ENCODE measurements at places on chromosomes 4 and X.
A peak's percentile ranks its signal among the peaks of the same experiment; 100 is the strongest.

DNA sequence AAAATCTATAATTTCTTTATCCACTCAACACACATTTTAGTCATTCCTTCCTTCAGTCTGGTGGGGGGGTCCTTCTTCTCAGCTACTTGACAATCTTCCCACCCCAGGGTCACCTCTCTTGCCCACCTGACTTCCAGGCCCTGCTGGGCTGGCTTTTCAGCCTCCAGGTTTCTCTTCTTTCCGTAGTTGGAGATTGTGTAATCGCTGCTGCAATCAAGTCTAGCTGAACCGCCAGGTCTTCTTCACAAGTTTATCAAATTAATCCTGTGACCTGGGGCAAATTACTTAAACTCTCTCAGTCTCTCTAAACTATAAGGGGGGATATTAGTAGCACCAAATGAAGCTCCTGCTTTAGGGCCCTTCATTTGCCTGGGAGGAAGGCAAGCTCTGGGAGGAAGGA lies 102.9 kb upstream of the TNIP3 start:
- no peak for DNase-seq

- no peak for DNase-seq
Observed at GRCh38 chrX:139026811-139027210, 315.3 kb upstream of the FGF13 start.

GRCh38 chrX:153762626-153763173 lies 1.3 kb upstream of the PLXNB3 start:
- DNase-seq = no peak

GRCh38 chr4:38625508-38625907 lies 38.5 kb upstream of the KLF3 start:
- DNase-seq = no peak

DNA sequence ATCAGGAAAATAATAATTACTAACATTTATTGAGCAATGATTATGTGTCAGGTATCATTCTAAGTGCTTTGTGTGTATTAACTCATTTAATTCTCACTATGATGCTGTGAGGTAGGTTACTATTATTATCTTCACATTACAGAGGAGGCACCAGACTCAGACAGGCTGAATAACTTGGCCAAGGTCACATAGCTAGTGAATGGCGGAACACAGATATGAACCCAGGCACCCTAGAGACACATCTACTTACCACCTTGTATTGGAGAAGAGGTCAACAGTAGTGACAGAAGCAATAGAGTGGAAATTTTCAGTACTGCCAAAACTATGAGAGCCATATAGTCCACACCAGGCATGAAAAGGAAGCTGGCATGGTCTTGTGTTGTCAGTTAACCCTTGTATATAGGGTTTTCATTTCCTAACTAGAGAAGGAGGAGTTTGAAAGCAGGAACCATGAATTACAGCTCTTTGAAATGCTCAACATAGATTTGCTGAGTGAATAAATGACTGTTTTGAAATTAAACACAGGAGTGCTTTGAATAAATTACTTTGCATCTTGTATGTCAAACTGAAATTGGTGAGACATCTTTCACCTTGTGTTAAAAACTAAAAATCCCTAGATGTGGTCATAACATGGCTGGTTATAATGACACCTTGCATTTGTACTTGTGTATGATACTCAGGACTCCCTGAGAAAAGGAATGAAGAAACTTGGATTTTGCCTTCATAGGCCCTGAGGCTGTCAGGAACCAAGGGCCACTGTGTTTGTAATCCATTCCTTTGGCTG lies 71.8 kb downstream of the RTL9 start:
- no peak for DNase-seq

DNA sequence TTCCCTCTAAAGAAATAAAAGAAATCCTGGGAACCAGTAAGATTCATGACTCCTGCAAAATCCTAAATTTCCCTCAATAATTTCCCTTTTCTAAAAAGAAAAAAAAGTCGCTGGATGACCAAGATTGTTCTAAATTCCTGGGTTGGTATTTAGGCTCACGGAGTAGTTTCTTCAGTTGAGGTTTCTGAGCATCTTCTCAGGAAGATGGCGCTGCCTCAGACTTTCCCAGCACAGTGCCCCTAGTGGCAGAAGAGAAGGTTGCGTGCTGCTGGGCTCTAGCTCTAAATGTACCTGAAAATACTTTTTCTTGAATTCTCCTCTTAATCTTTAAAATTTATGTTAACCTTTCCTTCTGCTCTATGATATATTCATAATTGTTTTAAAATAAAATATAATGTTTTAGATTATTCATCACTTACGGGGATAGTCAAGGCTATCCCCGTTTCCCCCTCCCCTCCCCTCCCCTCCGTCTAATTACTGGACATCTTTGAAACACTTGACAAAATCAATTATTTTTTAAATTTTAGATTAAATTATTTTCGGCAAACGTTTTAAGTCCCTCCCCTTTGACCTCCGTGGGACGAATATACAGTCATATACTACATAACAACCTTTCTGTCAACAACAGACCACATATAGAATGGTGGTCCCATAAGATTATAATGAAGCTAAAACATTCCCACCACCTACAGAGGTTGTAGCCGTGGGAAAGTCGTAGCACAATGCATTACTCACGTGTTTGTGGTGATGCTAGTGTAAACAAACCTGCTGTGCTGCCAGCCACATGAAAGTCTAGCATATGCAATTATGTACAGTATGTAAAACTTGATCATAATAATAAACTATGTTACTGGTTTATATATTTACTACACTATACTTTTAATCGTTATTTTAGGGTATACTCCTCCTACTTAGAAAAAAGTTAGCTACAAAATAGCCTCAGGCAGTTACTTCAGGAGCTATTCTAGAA lies 41.0 kb upstream of the GATB start:
- peak; percentile 72 for DNase-seq

DNA sequence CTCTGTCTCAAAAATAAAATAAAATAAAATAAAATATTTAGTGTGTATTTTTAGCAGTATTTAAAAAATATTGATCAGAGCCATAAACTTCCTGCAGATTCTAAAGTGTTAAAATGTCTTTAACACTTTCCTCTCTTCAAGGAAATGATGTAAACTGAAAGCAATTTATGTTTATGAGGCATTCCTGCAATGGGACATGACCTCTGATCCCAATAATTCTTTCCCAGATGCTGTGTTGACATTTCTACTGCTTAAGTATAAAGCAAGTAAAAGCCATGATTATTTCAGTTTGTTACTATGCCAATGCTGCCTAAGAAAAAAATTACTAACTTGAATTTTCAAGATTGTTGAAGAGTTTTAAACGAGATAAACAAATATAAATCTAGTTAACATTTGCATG lies 29.0 kb downstream of the COQ2 start:
- DNase-seq = peak; percentile 92

GRCh38 chr4:39987485-39987884 lies 9.8 kb upstream of the PDS5A start:
- DNase-seq = no peak

- DNase-seq = peak; percentile 22
Observed at GRCh38 chr4:142036795-142037583, 400.6 kb downstream of the IL15 start.

DNA sequence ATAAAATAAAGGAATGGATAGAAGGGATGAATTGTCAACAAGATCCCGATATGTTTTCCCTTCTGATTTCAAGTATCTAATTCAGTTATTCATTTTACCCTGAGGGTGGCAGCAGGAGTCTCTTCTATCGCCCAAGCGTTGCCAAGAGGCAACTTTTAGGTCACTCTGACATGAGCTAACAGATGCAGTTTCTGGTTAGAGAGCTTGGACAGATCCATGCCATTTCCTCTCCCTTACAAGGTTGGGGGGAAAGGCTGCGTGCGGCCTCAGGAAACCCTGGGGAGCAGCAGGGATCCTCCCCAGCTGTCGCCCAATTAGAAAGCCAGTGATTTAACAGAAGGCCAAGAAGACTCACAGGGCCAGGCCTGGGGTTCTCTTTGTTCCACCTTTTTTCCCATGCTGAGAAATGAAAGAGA lies 35.3 kb upstream of the WAS start:
- peak; percentile 34 for DNase-seq

DNA sequence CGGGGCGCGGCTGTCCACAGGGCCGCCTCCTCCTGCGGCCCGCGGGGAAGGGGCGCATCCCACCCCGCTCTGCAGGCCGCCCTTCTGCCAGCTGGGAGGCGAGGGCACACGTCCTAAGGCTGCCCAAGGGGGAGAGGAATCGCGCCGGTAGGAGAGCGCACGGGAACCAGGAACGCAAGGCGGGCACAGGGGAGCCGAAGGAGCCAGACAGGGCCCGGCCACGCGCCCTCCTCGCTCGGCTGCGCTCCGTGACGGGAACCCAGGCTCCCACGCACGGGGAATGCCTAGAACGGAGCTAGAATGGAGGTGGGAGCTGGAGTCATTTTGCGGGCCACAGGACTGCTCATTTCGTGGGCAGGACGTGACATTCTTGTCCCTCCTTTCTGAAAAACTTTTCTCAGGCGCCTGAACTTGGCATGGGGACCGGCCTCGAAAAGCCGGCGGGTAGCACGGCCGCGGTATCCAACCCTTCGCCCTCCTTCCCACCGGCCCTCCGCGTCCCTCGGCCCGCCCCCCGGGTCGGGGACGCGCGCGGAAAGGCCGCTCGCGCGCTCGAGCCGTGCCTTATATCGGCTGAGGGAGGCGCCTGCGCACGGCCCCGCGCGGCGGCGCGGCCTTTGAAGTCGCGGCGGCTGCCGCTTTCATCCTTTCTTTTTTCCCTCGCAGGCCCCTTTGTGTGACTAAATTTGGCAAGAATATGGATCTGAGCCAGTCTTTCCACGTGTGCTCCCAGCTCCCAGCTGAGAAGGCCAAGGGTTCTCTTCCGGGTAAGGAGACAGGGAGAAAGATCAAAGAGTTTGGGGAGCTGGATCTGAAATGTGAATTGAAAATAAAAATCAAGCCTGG lies 4.2 kb upstream of the LEF1 start:
- peak; percentile 78 for DNase-seq

Measured in foreskin fibroblast (primary cell).